ENCODE measurements at places on chromosomes 13 and 19.

DNA sequence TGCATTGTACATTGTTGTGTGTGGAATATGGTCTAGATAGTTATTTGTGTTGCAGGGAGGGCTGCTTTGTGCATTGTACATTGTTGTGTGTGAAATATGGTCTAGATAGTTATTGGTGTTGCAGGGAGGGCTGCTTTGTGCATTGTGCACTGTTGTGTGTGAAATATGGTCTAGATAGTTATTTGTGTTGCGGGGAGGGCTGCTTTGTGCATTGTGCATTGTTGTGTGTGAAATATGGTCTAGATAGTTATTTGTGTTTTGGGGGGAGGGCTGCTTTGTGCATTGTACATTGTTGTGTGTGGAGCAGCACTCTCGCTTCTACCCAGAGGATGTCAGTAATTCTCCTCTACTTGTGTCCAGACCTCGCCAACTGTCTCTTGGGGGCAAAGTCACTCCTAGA is 36.3 kb upstream of the ZNF835 start:
- no peak for DNase-seq

DNA sequence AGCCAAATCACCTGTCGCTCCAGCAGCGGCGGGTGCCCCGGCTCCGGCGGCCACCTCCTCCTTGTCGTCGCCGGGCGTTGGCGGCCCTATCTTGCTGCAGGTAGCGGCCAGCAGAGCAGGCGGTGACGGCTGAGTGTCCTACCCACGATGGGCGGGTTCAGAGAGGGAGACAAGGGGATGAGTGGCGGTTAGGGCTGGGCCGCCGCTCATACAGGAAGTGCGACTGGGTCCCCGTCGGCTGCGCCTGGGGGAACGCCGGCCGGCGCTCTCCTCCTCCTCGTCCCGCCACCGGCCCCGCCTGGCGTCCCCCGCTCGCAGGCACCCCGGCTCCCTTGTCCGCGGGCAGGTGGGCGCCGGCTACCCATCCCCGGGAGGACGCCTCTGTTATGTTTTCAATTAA is 1692.0 kb downstream of the SLITRK5 start:
- DNase-seq: no peak

DNA sequence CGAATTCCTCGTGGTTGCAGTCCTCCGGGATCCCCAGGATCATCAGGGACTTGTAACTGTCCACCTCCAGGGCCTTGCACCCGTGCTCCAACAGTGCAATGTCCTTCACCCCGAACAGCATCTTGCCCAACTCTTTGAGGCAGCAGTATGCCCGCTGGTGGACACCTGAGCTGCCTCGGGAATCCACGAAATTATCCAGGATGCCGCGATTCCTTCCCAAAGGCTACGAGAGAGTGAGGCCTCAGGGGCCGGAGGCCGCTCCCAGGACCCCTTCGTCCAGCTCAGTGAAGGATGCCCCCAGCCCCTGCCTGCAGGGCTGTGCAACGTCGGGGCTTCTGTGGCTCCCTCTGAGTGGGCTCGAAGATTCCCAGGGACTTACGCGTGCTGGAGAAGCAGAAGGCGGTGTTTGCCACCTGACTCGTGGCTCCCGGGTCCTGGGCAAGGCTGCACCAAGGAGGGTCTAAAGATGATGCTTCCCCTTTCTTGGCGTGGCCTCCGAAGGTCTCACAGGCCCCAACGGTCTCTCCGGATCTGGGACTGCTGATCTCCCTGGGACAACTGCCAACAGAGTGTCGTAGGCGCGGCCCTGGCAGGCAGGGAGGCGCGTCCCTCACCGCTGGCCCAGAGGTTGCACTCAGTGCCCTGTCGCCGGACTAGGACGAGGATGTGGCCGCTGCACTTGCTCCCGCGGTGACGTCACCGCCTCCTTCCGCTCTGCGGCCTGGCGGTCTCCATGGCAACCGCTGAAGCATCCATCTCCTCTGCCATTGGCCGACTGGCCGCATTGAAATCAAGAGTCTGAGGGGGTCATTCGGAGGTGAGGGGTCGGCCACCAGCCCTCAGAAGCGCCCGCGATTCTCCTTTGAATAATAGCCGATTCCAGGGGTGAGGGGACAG is at the start of gene PNMA8C:
PNMA8C (minus strand) TSS at position 698 of the 897 bp plus-strand sequence; CDS start at position 121, 577 bp downstream.
- DNase-seq: no peak

GRCh38 chr13:49388091-49388635 is 55.7 kb downstream of the CAB39L start:
- no peak for DNase-seq

DNA sequence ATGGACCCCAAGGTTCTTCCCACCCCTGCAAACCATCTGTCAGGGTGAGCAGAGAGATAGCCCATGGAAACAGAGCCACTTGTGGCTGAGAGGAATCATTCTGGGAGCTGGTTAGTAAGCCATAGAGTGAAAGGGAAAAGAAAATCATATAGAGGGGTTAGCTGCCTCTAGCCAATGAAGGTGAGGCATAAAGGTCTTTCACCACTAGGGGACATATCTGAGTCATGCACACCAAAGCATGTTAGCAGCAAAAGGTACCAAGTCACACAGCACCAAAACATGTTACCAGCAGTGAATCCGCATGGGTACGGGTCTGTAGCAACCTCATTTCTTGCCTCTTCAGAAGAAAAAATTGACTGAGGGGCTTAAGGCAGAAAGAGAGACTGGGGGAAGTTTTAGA is 76.7 kb upstream of the ZNF43 start:
- no peak for DNase-seq

DNA sequence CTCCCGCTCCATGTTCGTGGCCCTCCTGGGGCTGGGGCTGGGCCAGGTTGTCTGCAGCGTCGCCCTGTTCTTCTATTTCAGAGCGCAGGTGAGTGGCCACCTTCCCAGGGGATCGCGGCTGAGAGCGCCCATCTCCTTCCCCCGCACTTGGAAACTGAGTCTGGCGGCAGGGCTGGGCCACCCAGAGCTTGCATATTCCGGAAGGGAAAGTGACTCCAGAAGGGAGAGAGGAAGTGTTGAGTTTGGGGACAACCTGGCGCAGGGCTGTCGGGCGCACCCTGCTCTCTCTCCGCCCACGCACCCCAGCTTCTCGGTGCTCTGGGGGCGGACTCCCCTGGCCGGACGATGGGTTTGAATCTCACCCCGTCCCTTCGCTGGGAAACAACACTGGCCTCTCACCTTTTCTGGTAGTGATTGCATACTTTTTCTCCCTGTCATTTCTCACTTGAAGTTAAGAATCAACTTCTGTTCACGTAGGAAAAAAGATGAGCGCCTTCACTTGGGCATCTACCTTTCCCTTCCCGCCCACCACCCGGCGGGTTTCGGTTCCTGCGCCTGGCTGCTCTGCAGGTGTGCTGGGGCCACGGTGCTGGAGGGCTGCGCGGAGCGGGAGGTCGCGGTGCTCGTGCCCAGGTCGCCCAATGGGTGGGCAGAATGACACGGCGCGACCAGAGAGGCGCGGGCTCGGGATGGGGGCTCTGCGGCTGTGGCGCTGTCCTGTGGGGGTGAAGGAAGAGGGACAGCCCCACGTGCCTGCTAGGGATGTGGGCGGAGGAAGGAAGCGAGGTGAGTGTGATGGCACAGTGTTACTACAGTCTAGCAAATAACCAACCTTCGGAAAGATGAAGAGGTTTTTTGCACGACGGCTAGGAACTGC is 721 bp downstream of the TNFSF11 start:
- no peak for DNase-seq

DNA sequence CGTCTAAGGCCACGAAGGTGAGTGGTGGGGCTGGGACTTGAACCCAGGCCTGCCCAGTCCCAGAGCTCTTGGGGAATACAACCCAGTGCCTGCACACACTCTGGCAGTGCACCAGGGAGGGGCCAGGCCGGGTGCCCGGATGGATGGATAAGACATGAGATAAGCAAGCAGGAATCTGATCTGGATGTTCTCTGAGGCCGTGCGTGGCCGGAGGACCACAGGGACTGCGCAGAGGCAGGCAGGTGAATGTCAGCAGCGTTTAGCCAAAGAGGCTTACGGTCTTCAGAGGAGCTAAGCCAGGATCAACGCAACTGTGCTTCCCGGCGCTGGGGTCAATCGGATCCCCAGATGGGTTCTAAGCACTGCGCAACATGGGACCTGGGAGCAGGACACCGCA is 1.5 kb downstream of the ZNF787 start:
- no peak for DNase-seq

GRCh38 chr13:101838323-101838722 is 385.8 kb downstream of the ITGBL1 start:
- no peak for DNase-seq

- no peak for DNase-seq
These were observed 1382.2 kb downstream of the SLITRK5 start for GRCh38 chr13:89053418-89053817.

DNA sequence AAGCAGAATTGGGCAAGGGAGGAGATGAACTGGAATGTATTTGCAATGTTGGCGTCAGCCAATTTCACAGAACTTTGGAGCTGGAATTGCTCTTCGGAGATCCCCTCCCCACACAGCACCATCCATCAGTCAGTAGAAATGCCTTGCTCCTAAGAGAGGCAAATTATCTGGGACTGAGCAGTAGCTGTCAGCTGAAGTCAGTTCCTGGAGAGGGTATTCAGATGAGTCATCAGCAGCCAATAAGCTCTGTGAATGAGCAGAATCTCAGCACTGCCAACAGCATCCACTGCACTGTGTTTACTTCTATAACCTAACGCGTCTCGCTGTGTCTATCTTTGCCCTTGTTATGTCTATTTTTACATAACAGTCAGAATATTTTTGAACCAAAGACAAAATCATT is 213.7 kb downstream of the SLITRK5 start:
- no peak for DNase-seq

DNA sequence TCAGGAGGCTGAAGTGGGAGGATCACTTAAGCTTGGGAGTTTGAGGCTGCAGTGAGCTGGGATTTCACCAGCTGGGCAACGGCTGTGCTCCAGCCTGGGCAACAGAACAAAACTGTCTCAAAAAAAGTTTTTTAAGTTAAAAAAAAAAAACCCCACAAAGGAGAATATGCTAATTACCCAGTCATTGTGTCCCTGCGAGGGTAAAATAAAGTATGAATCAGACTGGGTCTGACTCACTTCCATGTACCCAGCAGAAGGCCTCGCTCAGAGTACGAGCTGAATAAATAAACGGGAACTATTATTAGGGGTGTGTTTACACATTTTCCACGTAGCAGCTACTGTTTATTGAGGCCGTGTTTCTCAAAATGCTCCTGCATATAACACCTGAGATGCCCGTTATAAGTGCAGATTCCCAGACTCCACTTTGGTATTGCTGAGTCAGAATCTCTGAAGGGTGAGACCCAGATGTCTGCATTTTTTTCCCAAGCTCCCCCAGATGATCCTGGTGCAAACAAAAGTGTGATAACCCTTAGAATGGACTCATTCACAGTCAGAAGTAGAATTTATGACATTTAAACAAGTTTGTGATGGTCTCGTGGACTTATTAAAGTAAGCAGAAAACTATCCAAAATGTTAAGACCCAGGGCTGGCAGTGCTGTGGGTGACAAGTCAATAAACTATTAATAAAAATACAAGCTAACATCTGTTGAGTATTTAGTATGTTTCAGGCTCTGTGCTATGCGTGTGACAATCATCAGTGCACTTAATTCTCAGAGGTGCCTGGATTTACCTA is 28.2 kb downstream of the KCNC3 start:
- no peak for DNase-seq

DNA sequence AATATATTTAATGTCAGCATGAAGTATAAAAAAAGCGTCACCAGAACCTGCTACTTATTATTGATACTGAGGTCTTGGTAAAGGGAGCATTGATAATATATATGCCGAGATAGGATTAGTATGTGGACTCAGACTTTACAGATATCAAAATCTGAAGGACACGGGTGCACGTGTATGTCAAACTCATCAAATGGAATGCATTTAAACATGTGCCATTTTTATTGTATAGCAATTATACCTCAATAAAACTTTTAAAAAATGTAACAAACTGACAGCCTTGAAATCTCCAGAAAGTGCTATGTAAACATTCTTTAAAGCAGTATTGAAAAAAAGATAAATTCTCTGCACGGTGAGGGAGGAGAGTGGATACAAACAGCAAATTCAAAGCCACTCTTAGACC is 157.9 kb downstream of the RNF17 start:
- DNase-seq: no peak

- no peak for DNase-seq
These were observed 1.2 kb downstream of the SELENOW start for GRCh38 chr19:47779524-47780214.

DNA sequence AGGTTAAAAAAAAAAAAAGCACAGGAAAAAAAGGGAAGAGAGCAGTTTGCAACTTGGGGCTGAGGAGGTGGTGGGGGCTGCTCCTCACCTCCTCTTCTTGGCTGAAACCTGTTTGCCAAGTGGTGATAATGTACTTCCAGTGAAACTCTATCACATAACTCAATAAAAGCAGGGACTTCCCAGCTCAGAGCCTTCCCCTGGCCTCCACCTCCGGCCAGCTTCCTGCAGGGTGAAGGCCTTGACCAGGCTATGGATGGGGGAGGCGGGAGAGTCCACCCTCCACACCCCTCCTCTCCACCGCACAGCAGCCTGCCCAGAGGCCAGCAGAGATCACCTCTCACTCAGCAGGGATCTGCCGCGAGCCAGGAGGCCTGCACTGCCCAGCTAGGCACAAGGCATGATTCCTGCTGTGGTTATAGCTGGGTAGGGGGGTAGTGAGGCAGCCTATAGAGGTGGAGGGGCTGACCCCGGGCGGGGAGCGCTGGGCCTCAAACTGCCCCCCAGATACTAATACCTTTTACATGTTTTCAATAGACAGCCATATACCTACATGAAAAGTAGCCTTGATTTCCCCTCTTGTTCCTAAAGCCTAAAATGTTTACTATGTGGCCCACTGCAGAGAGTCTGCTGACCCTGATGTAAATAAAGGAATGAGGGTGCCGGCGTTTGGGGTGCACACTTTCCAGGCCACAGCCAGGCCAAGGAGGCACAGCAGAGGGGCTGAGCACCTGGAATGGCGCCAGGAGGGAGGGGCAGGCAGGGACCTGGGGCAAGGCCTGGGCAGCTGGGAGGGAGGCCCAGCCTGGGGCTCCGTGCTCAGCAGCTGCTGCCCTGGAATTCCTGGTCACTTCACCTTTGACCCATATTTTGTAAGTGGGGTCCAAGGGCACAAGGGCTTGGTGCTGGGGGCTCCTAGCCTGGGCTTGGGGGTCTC is 10.3 kb downstream of the ZNF787 start:
- no peak for DNase-seq

GRCh38 chr19:12886969-12887747 is at the start of gene KLF1:
KLF1 (minus strand) TSS chr19:12887201; CDS start chr19:12887140, 61 bp downstream.
- no peak for DNase-seq

GRCh38 chr19:28915737-28916460 is 297.1 kb downstream of the UQCRFS1 start:
- DNase-seq: no peak

GRCh38 chr13:51630288-51630615 is 46.0 kb downstream of the WDFY2 start:
- DNase-seq: no peak

DNA sequence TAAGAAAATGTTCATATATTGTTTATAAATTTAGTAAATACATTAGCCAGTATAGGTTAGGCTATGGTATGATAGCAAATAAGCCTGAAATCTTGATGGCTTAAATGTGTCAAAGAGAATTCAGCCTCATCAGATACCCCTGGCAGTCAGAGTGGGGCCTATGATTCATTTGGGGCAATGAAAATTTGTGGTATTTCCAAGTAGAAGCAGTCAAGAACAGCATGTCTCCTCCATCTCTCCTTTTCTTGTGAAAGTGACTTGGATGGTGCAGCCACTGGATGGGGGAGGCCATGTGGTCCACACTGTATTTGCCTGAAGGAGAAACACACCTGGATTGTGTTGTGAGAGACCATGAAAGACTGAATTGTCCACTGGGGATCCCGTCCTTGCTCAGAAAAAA is 82.7 kb downstream of the DLEU7 start:
- DNase-seq: no peak

Measured in NCI-H1417 treated with DMSO at 0.1 percent for 48 hours (cell line).